Purkinje cell (primary cell): ENCODE measurements at places on chromosomes 11 and 22. TPM values are rescaled to one million over a fixed set of nuclear protein-coding genes. Genes with fewer than 3 reads are reported as not detected.

LYVE1 gene
- polyA plus RNA-seq = not detected in 2 replicates

SUSD2 gene
- polyA plus RNA-seq = 0.31 TPM in 1 of 2 replicates, not detected in the other

BTG4 gene
- polyA plus RNA-seq = not detected in 2 replicates

PATE1 gene
- polyA plus RNA-seq = not detected in 2 replicates

GAS2 gene
- 14.6 and 17.1 TPM in 2 replicates for polyA plus RNA-seq

KLHL35 gene
- 0.74 and 1.3 TPM in 2 replicates for polyA plus RNA-seq

CSNK1E gene
- 7.1 and 9.3 TPM in 2 replicates for polyA plus RNA-seq

FOLH1 gene
- 0.24 TPM in 1 of 2 replicates, not detected in the other for polyA plus RNA-seq

OR8I2 gene
- not detected in 2 replicates for polyA plus RNA-seq

APOBEC3B gene
- not detected in 2 replicates for polyA plus RNA-seq

PPME1 gene
- polyA plus RNA-seq = 34.9 and 37.9 TPM in 2 replicates

WEE1 gene
- polyA plus RNA-seq = 1.0 TPM in 1 of 2 replicates, not detected in the other

MOGAT2 gene
- 0.94 TPM in 1 of 2 replicates, not detected in the other for polyA plus RNA-seq

H19 gene
- polyA plus RNA-seq = not detected in 2 replicates

OR52E8 gene
- polyA plus RNA-seq = not detected in 2 replicates

FBLN1 gene
- polyA plus RNA-seq = 0.56 and 4.3 TPM in 2 replicates

OR52I1 gene
- not detected in 2 replicates for polyA plus RNA-seq

BDNF gene
- 0.91 and 3.8 TPM in 2 replicates for polyA plus RNA-seq

SLC22A9 gene
- not detected in 2 replicates for polyA plus RNA-seq

FAM111B gene
- polyA plus RNA-seq = not detected in 2 replicates

DTX4 gene
- 1.8 and 3.2 TPM in 2 replicates for polyA plus RNA-seq

PTPRJ gene
- 0.31 and 1.9 TPM in 2 replicates for polyA plus RNA-seq

SLC17A6 gene
- not detected in 2 replicates for polyA plus RNA-seq

CD3E gene
- not detected in 2 replicates for polyA plus RNA-seq

MIAT gene
- 20.1 and 21.0 TPM in 2 replicates for polyA plus RNA-seq

IFTAP gene
- 159 and 166 TPM in 2 replicates for polyA plus RNA-seq

CFAP300 gene
- polyA plus RNA-seq = 1.7 and 8.3 TPM in 2 replicates

KREMEN1 gene
- 0.73 and 1.2 TPM in 2 replicates for polyA plus RNA-seq

KDM4E gene
- polyA plus RNA-seq = not detected in 2 replicates

WBP2NL gene
- 1.1 TPM in 1 of 2 replicates, not detected in the other for polyA plus RNA-seq

C22orf42 gene
- polyA plus RNA-seq = not detected in 2 replicates
